ENCODE measurements at places on chromosomes 7 and 10.

GRCh38 chr7:77799078-77799964 lies 748 bp downstream of the PHTF2 start:
- DNase-seq, result peak; percentile 17

DNA sequence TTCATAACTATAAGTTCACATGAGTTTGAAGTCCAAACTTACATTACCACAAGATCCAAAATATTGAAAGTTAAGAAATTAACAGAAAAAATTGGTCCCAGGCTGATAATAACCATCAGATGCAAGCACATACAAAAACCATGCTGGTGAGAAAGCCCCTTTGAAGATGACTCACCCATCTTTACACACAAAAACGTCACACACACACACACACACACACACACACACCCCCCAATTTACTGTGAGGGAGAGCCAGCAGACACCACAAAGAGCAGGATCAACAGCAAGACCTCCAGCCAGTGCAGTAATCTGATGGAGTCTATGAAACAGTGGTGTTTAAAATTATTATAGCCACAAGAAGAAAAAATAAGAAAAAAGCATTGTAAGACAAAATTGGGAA lies 50.1 kb upstream of the DRGX start:
- no peak for DNase-seq

DNA sequence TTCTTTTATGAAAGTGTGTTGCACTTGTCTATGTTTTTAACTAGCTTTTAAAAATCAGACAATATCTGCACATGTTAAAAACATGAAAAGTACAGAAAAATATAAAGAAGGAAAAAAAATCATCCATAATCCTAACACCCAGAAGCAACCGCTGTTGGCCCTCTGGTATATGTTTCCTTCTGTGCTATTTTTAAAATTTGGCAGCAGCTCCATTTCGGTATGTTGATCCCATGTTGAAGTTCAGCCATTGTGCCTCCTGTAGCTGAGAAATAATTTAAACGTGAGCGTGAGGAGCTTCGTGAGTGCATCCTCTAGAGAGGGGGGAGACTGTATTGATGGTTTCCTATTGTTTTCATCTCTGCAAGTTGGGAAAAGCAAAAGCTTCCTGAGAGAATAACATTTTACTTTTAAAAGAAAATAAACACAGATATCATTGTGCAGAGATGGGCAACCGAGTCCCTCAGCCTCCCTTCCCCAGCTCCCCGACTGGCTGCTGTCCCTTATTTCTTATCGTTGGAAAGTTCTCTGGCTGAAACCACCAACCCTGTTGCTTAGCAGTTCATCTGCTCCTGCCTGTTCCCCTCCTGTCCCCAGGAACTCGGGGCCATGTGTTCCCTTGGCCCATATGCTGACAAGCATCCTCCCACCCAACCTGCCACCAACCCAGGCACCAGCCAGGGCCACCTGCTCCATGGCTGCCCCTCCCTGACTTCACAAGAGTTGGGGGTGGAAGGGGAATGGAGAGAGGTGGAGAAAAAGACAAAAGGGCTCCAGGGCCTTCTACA lies 499.1 kb upstream of the PODXL start:
- no peak for DNase-seq

GRCh38 chr10:110355922-110356627 lies 51.4 kb upstream of the SMNDC1 start:
- no peak for DNase-seq

DNA sequence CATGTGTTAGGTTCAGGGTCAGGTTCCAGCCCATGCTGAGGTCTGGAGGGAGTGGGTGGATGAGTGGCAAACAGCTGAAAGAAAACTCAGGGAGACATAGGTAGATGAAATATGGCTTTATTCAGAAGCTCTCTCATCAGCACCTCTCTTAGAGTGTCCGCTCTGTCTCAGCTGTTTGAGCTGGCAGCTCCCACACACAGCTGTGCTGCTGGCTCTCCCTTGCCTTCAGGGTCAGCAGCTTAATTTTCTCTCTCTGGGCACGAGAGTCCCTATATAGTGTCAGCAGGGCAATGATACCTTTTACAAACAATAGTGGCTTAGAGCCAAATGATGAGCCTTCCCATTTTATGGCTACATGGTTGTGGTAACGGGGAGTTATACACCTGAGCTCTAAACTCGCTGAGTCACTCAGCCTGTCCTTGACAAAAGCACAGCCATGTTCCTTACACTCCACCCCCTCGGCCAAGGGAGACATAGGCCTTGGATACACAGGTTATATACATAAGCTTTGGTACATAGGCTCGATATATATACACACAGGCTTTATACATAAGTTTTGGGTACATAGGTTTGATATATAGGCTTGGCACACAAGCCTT lies 10.4 kb downstream of the RNF133 start:
- DNase-seq, result no peak

DNA sequence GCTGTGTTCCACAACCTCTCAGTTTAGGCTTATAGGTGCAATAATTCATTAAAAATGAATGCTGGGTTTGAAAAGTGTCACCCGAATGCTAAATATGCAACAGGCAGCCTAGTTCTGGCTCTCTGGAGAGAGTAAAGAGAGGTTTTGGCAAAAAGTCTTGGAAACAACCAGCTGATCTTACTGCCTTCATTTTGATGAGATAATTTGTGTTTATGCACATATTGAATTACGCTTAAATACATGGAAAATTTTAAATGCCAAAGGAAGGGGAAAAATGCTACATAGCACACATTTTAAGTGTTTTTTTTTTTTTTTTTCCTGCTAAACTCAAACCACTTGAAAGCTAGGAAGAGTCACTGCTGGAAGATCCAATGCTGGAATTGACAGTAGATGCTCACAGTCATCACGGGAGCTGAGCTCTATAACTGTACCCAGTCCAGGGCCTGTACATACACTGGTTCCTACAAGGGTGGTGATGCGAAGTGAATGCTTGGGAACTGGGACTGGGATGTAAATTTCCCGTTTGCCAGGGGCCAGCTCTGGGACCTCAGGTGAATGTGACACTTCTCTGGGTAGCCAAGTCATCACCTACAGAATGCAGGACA lies 151.5 kb downstream of the PFKFB3 start:
- DNase-seq, result no peak

DNA sequence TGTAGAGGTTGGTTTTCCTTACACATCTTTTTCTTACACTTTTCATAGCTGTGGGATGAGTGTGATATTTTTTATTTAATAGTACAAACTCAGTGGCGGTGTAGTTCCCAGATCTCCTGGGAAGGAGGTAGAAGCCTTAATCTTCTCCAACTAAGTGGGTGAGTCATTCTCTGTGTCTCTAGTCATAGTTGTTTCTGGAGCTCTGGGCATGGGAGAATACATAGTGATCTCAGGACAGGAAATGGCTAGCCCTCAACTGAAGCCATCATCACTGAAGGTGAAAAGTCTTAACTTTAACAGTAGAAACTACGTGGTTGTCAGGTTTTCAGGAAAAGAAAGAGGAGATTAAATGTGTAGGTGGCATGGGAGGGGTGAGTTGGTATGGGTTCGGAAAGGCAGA lies 319.4 kb upstream of the FZD8 start:
- no peak for DNase-seq

GRCh38 chr7:148886844-148887243 lies 2.8 kb upstream of the EZH2 start:
- no peak for DNase-seq

- DNase-seq, result no peak
Measured at GRCh38 chr7:45082831-45083331, 5.9 kb downstream of the NACAD start.

DNA sequence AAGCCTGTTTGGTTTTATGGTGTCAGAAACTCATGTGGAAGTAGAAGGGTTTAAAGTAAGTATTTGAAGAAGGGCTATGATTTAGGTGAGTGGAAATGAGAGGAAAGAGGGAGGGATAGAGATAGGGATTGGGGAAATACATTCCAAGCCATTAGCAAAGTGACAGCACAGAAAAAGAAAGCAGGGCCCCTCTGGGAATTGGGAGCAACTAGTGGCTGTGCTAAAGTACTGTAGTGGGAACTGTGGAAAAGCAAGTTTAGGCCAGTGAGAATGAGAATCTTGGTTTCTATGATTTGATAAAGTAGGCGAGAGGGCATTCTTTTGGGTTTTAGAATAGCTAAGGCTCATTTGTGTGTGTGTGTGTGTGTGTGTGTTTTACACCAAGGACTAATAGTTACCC lies 5.0 kb downstream of the PRKG1 start:
- DNase-seq, result no peak
